ENCODE measurements at places on chromosomes 4 and X. TPM values are rescaled to one million over a fixed set of nuclear protein-coding genes. Genes with fewer than 3 reads are reported as not detected.

Gene DUSP21
- not detected for total RNA-seq

DNA sequence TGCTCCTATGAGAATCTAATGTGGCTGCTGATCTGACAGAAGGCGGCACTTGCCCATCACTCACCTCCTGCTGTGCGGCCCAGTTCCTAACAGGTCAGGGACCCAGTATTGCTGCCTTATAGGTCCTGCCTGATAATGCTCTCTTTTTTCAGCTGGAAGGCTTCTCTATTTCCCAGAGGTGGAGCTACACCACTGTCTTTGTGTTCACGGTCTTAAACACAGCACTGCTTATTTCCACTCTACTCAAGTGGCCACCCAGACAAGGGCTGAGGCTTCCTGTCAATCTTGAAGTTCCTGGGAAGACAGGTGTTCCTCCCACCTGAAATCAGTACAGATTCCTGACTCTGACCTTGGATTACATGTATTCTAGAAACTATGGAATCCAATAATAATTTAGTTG lies 270.6 kb downstream of the NR3C2 start:
- no peaks in the 10 kb centered on the region for H3K27me3 ChIP-seq
- no peak overlapping the region for H3K27ac ChIP-seq
- no peak for DNase-seq
- no peaks in the 10 kb centered on the region for H3K36me3 ChIP-seq

- H3K4me3 ChIP-seq, result no peak overlapping the region
- no peaks in the 10 kb centered on the region for H3K36me3 ChIP-seq
- no peak for DNase-seq
- no peaks in the 10 kb centered on the region for H3K4me1 ChIP-seq
- no peak overlapping the region for H3K27ac ChIP-seq
Observed at GRCh38 chr4:33975995-33976394, 2268.3 kb downstream of the ARAP2 start.

- no peak overlapping the region for H3K4me3 ChIP-seq
- no peaks in the 10 kb centered on the region for H3K4me1 ChIP-seq
- no peak for DNase-seq
- peak overlapping the region; percentile 65 for H3K27ac ChIP-seq
- no peaks in the 10 kb centered on the region for H3K36me3 ChIP-seq
Observed at GRCh38 chr4:155506745-155507144, 130.0 kb upstream of the MAP9 start.

DNA sequence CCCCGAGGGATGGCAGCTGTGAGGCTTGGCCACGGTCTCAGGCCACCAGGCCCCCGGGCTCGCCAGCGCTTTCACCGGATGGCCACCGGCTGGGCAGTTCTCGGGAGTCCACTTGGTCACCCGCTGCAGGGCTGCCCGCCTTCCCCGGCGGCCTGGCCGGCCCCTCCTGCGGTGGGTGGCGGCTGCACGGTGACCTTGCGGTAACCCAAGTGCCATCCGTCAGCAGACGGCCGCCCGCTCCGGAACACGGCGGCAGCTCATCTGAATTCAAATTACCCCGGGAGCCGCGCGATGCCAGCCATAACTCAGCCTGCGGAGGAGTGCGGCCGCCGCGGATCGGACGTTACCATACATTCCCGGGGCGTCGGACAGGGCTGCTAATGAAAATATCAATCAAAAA lies 60.7 kb downstream of the FAM53A start:
- no peaks in the 10 kb centered on the region for H3K36me3 ChIP-seq
- no peak overlapping the region for H3K27ac ChIP-seq
- no peaks in the 10 kb centered on the region for H3K27me3 ChIP-seq
- no peak overlapping the region for H3K4me3 ChIP-seq
- no peak for DNase-seq
- H3K4me1 ChIP-seq, result no peaks in the 10 kb centered on the region

Gene GLUD2
- total RNA-seq, result 1.4 TPM

Gene RPS6KA6
- 1.4 TPM for total RNA-seq

DNA sequence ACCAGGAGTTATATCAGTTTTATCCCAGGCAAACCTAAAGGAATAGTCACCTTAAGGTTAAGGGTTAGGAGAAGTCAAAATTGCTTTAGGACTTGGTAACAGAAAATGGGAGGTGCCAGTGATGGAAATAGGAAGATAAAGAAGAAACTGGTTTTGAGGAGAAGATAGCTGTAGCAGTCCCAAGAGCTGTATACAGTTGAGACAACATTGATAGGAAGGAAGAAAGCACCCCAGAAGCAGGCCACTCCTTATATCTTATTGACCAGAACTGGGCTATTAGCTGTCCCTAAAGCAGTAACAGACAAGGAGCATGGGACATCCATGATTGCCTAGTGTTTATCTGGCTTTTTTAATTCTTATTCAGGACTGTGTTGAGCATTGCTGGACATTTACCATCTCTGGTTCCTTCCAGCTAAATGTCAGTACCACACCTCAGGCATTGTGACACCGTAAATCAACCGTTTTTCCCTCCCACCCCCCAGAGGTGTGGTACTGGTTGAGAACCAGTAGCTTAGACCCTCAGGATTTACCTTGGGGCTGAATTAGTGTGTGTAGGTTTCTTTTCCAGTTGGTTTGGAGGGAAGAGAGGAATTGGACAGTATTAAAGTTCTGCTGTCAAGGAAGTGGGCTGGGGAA lies 2.0 kb upstream of the PGRMC2 start:
- H3K27ac ChIP-seq, result no peak overlapping the region
- H3K27me3 ChIP-seq, result no peaks in the 10 kb centered on the region
- H3K4me3 ChIP-seq, result no peak overlapping the region
- no peaks in the 10 kb centered on the region for H3K4me1 ChIP-seq
- no peaks in the 10 kb centered on the region for H3K36me3 ChIP-seq
- no peak for DNase-seq

GRCh38 chr4:101954351-101954750 lies 163.8 kb downstream of the BANK1 start:
- no peak overlapping the region for H3K27ac ChIP-seq
- no peak for DNase-seq
- H3K4me3 ChIP-seq, result no peak overlapping the region
- H3K4me1 ChIP-seq, result no peaks in the 10 kb centered on the region

DNA sequence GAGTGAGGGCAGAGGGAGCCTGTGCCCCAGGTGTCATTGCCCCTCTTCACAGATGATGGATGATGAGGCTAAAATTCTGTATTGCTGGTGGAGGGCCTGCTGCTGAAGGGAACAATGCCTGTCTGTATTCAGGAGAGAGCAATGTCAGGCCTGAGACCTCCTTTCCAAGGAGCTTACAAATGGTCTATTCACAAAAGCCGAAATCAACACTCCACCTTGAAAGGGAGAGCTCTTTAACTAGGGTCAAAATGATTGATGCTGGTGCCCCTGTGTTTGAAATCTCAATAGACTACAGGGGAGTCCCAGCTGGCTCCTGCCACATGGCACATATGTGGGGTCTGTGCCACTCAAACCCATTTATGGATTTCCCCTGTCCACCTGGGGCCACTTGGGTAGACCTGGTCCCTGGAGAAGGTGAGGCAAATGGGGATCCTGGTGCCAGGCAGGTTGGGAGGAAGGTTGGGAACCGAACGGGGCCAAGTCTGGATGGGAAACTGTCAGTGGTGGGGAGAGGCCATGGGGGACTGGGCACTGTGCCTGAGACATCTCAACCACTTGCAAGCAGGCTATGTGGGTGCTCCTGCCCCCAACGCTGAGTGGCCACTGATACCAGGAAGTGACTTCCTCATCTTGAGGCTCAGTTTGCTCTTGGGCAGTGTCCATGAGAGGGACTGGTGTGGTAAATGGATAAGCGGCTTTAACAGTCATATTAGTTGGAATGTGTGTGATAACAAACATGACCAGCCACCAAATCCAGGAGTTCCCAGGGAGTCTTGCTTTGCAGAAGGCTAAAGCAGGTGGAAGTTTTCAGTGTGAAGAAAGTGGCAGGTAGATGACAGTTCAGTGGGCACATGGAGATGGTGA lies 223.8 kb upstream of the PSAPL1 start:
- no peak for DNase-seq
- H3K4me3 ChIP-seq, result no peak overlapping the region
- H3K4me1 ChIP-seq, result no peaks in the 10 kb centered on the region
- no peak overlapping the region for H3K27ac ChIP-seq
- H3K27me3 ChIP-seq, result no peaks in the 10 kb centered on the region

- DNase-seq, result no peak
- H3K4me1 ChIP-seq, result no peaks in the 10 kb centered on the region
- H3K36me3 ChIP-seq, result no peaks in the 10 kb centered on the region
- H3K4me3 ChIP-seq, result no peak overlapping the region
Observed at GRCh38 chr4:60938621-60939020, 261.5 kb upstream of the ADGRL3 start.

DNA sequence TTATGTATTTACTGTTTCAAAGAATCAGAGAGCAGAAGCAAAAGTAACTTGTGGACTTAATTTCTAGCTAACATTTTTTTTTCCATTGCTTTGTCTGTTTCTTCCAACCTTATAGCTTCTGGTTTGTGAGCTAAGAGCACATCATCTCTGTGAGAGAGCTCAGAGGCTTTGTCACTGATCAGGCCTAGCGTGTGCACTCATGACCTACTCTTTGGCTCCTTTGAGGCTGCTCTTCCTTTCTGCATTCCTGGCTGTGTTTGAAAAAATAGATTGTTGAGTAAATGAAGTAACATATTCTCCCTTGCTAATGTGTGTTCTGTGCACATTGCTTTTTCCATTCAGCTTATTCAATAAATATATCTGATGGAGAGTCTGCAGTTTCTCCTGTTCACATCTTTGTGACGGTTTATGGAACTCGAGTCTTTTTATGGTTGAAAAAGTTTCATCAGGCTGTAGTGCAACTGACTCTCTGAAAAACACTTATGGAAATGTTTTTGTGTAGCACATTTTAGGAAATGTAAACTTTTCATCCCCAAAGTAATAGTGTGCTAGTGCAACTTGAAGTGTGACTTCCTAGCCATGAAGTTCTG lies 133.0 kb downstream of the RAPGEF2 start:
- no peak overlapping the region for H3K4me3 ChIP-seq
- no peaks in the 10 kb centered on the region for H3K36me3 ChIP-seq
- peak overlapping the region; percentile 40 for H3K27ac ChIP-seq
- DNase-seq, result no peak
- H3K4me1 ChIP-seq, result no peaks in the 10 kb centered on the region

Data from right atrium auricular region (tissue), 2 donors.